Amniotic stem cell (primary cell): ENCODE measurements at places on chromosomes 16 and 17.
A peak's percentile ranks its signal among the peaks of the same experiment; 100 is the strongest.

DNA sequence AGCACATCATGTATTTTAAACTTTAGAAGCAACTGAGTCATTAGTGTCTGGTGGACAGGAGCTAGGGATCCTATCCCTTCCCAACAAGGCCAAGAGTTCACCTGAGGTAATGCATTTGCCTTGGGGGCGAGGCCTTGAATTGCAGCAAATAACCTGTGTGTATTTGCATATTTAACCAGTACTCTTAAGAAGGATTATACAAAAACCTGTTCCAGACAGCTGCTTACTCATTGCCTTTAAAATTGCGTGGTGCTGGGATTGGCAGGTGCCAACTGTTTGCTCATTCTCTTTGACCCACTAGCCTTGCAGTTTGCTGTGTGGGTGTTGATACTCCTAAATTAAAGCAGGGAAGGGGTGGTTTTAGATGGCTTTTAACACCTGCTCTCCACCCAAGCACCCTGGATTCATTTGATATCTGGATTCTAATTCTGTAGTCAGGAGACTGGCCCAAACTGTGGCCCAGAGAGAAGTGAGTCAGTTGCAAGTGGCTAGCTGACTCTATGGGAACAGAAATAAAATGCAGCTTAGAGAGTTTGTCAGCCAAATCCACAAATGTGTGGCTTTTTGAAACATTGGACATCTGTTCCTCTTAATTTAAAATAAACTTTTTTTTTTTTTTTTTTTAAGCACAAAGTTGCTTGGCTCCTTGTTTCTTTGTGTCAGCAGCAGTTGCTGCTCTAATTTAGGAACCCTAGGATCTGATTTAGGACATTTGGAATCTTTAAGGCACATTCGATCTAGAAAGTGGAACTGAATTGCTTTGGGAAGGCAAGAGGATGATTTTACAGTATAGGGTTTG, 46.9 kb downstream of the TUBD1 start:
- DNase-seq, result no peak

DNA sequence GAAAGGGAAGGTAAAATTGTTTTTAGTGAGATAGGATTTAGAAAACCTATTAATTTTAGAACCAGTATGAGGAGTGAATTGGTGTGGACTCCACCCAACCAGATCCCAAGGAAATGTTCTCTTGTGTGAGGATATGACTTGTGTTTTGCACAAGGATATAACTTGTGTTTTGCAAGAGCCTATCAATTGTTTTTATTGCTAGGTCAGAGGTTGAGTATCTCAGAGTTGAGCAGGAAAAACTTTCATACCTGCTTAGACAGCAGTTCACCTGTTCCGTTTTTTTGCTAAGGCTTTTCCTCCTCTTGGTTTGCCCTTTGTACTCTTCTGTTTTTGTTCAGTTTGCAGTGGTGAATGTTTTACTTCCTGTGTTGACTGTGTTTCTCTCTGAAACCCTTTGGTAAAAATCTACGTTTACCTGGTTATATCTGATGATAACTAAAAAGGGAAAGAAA, 5.1 kb downstream of the NBR1 start:
- no peak for DNase-seq

- no peak for DNase-seq
These were observed 77.0 kb upstream of the ZNF423 start for GRCh38 chr16:49932946-49933345.

GRCh38 chr17:31629696-31630470, 229.2 kb downstream of the COPRS start:
- no peak for DNase-seq

GRCh38 chr17:82019690-82020571, 2.7 kb downstream of the CENPX start:
- DNase-seq, result no peak

- DNase-seq, result no peak
These were observed 315.6 kb downstream of the HS3ST3B1 start for GRCh38 chr17:14616528-14616927.

DNA sequence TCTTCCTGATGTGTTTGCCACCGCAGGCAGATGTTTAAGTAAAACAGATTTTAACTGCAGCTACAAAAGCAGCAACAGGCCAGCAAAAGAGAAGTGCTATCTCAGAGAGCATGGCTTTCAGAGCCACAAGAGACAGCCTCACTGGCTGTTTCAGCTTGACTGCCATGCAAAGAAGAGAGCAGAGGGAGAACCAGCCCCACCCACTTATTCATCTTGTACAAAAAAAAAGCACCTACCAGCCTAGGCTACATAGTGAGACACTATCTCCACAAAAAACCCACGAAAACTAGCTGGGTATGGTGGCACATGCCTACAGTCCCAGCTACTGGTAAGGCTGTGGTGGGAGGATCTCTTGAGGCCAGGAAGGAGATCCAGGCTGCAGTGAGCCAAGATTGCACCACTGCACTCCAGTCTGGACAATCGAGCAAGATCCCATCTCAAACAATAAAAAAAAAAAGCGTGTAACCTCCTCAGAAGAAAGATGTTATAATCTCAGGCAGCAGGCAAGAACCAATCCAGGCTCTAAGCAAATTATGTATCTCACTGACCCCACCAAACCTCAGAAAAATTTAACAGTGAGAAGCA, 30.0 kb downstream of the STH start:
- DNase-seq, result no peak

- DNase-seq, result no peak
These were observed 27.6 kb downstream of the CYB561 start for GRCh38 chr17:63418540-63418939.

- DNase-seq, result no peak
These were observed 3.8 kb downstream of the NLK start for GRCh38 chr17:28046034-28046825.

DNA sequence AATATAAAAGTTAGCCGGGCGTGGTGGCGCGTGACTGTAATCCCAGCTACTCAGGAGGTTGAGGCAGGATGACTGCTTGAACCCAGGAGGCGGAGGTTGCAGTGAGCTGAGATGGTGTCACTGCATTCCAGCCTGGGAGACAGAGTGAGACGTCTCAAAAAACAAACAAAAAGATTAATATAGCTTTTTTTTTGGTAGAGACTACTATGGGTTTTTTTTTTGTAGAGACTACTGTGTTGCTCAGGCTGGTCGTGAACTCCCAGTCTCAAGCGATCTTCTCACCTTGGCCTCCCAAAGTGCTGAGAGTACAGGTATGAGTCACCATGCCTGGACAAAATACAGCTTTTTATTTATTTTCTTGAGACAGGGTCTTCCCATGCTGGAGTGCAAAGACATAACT, 20.2 kb downstream of the ZNRF1 start:
- no peak for DNase-seq

DNA sequence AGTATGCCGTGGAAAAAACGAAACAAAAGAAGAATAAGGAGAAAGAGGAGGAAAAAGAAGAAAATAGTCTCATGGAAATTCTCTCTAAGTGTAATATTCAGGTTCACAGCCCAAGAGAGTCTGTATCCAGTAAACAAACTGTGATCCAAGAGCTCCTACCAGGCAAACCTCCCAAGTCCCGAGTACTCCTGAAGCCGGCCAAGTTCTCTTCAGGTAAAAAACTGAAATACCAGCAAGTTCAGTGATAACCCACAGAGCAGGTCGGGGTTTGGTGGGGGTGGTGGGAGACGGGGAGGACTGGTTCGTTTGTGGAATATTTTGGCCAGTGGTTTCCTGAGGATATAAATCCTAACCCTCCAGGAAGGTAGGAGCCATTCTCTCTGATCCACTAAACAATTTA, 8.5 kb upstream of the TVP23B start:
- no peak for DNase-seq

- peak; percentile 10 for DNase-seq
These were observed 5.2 kb upstream of the NUBP1 start for GRCh38 chr16:10738231-10739077.

- no peak for DNase-seq
These were observed 104.9 kb upstream of the TBX2 start for GRCh38 chr17:61294777-61295176.

- no peak for DNase-seq
These were observed 27.1 kb upstream of the MYLK3 start for GRCh38 chr16:46775214-46775613.

DNA sequence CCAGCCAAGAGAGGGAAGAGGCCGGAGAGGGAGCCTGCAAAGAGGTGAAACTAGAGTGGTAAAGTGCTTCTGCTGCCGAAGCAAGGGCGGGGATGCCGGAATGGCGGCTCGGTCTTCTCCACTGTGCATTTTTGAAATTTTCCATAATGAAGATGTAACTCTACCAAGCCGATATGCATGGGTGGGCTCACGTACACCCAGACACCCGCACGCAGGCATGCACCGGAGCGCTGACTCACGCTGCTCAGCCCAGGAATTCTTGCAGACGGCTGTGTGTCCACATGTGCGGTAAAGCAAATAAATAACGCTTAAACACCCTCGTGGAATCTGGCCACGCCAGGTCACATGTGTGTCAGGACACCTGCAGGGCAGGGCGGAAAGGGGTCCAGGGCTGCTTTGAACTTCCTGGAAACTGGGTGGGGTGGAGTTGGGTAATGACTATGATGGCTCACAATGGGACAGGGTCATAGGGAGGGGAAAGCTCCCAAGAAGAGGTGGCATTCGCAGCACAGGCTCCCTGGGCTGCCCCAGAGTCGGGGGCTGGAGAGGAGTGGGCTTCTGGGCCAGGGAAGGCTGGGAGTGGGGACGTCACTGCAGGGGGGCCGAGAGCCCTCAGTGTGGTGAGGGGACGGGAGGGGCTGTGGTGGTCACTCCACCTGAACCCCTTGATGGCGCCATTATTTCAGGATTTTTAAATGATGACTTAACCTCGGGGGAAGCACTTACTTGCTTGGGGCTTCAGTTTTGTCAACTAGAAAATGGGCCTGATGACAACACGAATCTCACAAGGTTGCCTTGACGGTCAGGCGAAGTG, 265.5 kb downstream of the PARN start:
- DNase-seq, result peak; percentile 86

DNA sequence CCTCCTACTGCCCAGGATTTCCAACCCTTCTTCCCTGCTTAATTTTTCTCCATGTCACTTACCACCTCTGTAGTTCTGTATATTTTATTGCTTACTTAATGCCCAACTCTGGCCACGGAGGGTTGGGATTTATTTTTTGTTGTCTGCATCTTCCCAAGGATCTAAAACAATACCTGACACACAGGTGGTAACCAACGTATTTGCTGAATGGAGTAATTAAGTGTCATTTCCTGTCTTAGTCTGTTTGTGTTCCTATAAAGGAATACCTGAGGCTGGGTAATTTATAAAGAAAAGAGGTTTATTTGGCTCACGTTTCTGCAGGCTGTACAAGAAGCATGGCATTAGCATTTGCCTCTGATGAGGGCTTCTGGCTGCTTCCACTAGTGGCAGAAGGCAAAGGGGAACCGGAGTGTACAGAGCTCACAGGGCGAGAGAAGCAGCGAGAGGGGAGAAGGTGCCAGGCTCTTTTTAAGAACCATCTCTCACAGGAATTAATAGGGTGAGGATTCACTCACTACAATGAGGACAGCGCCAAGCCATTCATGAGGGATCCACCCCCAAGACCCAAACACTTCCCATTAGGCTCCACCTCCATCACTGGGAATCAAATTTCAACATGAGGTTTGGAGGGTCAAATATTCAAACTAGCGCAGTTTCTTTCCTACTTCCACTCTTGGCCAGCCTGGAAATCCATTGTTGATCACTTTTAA, 44.8 kb downstream of the ERN1 start:
- DNase-seq, result no peak

GRCh38 chr16:55142405-55142804, 181.6 kb upstream of the IRX6 start:
- DNase-seq, result no peak

DNA sequence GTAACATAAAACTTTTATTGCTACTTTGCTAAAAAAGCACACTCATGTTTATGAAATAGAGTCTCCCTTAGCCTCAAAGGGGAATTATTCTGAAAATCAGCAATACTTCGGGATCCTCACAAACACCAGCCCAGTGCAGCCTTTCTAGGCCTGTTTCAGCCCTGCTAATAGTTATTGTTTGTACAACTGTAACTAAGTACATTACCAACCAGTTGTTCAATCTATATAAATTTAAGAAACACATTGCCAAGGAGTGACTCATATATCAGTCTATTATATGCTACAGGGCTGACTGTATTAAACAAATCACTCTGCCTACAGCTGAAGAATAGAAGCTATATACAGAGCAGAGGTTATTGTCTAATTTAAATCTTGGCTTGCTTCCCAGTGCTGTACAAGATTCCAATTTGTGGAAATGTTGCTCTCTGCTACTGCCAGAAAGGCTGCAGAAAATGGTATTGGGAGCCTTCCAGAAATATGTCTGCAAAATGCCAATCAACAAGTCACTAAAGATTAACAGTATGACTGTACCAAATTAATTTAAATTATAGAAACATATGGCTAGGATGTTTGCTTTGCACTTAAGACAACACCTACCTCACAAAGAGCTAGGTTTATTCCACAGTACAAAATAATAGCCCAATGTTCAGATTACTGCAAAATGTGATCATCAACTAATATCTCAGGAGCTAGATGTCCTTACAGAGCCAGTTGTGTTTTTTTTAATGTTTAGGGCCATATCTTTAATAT, 49.7 kb downstream of the TOX3 start:
- no peak for DNase-seq

DNA sequence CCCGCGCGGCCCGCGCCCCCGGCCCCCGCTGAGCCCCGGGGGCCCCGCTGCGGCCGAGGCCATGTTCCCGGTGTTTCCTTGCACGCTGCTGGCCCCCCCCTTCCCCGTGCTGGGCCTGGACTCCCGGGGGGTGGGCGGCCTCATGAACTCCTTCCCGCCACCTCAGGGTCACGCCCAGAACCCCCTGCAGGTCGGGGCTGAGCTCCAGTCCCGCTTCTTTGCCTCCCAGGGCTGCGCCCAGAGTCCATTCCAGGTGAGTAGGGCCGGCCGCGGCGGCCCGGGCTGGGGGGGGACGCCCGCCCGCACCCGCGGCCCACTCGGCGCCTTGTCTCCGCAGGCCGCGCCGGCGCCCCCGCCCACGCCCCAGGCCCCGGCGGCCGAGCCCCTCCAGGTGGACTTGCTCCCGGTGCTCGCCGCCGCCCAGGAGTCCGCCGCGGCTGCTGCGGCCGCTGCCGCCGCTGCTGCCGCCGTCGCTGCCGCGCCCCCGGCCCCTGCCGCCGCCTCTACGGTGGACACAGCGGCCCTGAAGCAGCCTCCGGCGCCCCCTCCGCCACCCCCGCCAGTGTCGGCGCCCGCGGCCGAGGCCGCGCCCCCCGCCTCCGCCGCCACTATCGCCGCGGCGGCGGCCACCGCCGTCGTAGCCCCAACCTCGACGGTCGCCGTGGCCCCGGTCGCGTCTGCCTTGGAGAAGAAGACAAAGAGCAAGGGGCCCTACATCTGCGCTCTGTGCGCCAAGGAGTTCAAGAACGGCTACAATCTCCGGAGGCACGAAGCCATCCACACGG, 504 bp downstream of the MAZ start:
- DNase-seq, result no peak

- DNase-seq, result no peak
These were observed 29.7 kb downstream of the HS3ST4 start for GRCh38 chr16:25721439-25721838.

GRCh38 chr17:76281573-76282371, 16.6 kb downstream of the UBALD2 start:
- no peak for DNase-seq
